Activated B cell treated with CpG ODN at 0.5 μM for 24 hours (primary cell): ENCODE measurements at places on chromosomes 3 and 15.

GRCh38 chr3:65352951-65353350 lies 665.2 kb upstream of the ADAMTS9 start:
- DNase-seq = no peak

DNA sequence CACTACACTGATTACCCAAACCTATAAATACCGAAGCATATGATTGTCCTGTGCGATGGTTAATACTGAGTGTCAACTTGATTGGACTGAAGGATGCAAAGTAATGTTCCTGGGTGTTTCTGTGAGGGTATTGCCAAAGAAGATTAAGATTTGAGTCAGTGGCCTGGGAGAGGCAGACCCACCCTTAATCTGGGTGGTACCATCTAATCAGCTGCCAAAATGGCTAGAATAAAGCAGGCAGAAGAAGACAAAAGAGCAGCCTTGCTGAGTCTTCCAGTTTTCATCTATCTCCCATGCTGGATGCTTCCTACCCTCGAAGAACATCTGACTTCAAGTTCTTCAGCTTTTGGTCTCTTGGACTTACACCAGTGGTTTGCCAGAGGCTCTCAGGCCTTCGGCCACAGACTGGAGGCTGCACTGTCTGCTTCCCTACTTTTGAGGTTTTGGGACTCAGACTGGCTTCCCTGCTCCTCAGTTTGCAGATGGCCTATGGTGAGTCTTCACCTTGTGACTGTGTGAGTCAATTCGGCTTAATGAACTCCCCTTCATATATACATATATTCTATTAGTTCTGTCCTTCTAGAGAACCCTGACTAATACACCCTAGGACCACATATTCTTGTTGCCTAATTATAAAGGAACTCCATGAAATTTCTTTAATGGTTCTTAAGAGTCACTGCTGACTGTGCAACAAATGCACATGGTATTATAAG lies 31.7 kb downstream of the CSNK1G1 start:
- no peak for DNase-seq

DNA sequence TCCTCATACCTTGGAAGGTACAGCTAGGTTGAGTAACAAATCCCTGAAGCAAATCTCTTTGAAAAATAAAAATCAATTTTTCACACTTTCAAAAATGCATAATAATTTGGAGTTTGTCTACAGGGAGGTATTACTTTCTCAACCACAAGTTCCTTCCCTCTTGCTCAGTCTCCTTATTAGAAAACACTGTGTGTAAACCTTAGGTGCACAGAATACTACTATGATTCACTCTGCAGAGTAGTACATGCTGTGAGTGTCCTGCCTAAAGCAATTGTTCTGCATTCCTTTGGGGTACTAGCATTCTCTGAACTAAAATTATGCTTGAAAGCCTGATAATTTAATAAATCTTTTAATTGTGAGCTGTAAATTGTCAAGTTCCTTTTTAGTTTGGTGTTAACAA lies 115.9 kb upstream of the EPHA3 start:
- DNase-seq = no peak

DNA sequence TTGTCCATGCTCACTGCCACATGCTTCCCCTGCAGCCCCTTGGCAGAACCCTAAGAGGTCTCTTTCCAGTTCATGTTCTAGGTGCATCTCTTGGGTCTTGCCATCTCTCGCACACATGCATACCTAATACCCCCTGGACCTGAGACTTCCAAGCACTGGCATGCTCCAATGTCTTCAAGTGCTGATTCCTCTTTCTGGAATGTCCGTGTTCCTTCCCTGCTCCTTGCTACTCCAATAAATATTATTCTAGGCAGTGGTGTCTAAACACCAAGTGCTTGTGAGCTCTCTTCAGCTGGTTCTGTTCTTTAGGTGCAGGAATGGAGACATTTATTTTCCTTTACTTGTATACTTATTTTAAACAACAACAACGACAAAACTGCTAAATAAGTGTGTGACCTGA lies 370.1 kb downstream of the LPP start:
- no peak for DNase-seq

GRCh38 chr3:103295974-103296570 lies 861.3 kb downstream of the ZPLD1 start:
- DNase-seq = no peak

DNA sequence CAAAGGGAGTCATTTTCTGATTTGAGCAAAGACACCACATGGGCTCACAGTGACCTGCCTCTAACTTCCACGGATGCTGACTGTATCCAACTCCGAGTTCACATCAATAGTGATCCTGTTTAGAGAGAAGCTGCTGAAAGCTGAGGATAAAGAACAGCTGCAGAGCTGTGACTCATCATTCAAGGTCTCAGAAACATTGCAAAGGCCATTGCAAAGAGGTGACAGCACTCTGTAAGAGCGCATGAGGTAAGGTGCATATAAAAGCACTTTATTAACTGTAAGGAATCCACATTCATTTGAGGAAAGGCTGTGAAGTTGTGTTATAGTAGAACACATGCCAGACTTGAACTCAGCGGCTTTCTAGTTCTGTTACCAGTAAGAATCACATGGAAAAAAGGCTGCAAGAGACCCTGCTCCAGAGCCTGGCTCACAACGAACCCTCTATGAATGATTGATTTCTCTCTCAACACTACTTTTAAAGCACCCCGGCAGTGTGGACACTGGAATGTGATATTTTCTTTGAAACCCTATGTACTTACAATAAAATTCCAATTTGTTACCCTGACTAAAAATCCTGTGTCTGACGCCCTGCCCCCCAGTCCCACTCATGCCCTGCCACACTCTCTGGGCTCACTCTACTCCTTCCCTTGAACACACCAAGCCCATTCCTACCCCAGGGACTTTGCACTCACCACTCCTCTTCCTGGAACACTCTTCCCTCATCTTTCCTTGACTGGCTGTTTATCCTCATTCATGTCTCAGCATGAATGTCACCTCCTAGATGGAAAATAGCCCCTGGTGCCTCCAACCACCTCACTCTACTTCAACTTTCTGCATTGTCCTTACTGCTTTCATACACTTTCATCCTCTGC lies 111.2 kb downstream of the LSM3 start:
- DNase-seq = no peak

- DNase-seq = no peak
These were observed 40.5 kb upstream of the PDZRN3 start for GRCh38 chr3:73665286-73665685.

GRCh38 chr3:187286467-187287059 lies 5.0 kb downstream of the MASP1 start:
- DNase-seq = no peak

DNA sequence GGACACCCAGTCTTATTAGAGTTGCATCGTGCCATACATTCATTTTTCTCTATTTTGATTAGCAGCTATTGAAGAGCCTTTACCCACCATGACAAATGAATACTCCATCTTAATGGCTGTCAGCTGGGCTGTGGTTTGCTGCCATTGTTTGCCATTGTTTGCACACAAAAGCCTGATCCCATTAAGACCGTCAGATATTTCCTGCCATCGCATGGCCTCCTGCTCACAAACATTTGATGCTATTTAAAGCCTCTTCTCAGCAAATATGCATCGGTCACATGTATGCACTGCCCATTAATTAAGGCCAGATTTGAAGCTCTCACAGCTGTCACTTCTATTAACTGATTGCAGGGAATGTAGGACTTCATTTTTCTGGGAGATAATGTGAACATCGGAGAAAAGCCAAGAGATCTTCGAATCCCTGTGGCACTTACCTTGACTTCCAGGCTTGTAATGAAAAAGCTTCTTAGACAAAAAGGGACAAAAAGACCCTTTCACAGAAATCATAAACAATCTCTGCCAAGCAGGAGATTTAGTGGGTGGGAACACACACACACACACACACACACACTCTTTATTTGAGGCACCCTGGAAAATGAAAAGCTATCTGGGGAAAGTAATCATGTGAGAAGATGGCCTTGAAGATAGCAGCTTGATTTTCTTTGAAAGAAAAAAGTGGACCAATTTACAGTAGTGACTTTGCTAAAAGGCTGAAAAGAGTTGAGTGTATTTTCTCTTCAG lies 175.4 kb upstream of the NR2E3 start:
- DNase-seq = no peak

GRCh38 chr3:191176038-191176785 lies 22.8 kb upstream of the OSTN start:
- DNase-seq = no peak
